ENCODE measurements at places on chromosomes 1 and 21. TPM values are rescaled to one million over a fixed set of nuclear protein-coding genes. Genes with fewer than 3 reads are reported as not detected.

GRCh38 chr1:86194491-86195034 is 38.0 kb upstream of the COL24A1 start:
- no peak for DNase-seq

- peak; percentile 65 for DNase-seq
Observed at GRCh38 chr1:204377800-204378668, 18.3 kb upstream of the PLEKHA6 start.

DNA sequence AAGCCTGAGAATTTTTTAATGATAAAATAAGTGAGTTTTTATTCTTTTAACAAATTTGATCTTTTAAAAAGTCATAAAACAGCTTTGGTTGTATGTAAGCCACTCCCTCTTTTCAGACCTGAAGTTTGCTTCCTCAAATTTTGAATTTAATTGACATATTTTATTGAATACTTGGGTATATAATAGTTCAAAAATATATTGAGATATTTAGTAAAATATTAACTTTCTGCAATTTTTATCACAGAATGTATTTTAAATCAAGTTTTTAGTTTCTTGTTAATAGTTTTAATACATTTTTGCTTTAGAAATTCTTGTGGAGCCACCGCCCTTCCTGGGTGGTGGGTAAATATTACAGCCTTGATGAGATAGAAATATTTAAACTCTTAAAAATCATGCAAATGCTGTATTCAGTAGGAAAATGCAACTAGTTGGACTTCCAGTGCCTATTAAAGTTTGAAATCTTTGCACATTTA is 867 bp downstream of the PTPRC start:
- DNase-seq = no peak

DNA sequence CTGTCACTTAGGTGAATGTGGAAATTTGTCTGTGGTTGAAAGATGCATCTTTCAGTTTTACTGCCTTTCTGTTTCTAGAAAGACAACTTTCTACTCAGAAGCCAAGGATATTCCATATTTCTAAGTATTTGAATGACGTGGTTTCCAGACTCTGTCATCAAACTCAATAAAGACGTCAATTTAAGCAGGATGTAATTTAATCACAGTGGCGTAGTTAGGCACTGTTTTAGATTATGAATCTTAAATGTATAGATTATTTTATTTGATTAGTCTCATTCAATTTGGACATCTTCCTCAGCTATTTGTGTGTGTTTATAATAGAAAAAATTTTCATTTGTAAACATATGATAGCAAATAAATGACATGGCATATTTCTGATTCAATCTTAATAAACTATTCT is 298.9 kb downstream of the RYR2 start:
- DNase-seq = no peak

DNA sequence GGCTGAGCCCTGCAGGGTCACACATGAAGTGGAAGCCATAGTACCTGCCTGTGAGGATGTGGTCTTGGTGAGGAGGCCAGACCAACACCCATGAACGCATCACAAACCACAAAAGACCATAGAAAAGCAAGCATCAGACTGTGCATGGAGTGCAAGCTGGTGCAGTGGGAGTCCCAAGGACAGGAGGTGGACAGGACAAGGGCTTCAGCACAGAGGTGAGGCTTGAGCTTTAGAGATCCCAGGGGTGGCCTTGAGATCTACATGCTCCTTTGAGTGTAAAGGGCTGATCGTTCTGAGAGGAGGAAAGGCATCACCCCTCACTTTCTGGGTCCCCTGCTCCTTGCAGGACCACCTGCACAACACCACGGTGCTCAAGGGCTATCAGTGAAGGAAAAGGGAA is 111.9 kb upstream of the F3 start:
- DNase-seq = no peak

GRCh38 chr1:114554577-114554976 is 26.8 kb downstream of the BCAS2 start:
- no peak for DNase-seq

DNA sequence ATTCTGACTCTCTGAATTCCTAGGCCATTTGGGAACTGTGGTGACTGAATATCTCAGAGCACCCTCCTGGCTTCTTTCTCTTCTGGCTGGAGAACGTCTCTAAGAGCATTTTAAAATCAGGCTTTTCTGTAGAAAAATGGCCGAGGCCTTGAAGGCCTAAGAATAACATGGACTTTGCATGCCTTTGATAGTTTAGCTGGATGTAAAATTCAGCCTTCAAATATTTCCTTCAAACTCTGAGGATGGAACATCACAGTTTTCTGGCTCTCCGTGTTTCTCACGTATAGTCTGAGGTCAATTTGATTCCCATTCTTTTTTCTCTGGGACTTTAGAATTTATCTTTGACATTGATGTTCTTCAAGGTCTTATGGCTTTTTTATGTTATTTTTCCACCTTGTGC is 34.0 kb downstream of the ARHGEF16 start:
- no peak for DNase-seq

DNA sequence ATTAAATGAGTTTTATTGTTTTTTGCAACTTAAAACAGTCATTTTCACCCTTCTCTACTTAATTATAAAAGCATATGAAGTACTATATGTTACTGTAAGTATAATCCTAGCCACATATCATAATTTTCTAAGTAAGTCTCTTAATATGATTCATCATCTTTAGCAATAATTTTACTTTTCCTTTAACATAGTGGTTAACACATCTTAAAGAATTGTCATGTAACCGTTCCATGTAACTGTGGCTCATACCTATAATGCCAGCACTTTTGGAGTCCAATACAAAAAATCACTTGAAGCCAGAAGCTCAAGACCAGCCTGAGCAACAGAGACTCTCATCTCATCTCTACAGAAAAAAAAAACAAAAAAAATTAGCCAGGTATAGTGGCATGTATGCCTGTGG is 260.6 kb upstream of the DUSP10 start:
- no peak for DNase-seq

- DNase-seq = no peak
Observed at GRCh38 chr1:204630132-204630905, 55.2 kb downstream of the LRRN2 start.

DNA sequence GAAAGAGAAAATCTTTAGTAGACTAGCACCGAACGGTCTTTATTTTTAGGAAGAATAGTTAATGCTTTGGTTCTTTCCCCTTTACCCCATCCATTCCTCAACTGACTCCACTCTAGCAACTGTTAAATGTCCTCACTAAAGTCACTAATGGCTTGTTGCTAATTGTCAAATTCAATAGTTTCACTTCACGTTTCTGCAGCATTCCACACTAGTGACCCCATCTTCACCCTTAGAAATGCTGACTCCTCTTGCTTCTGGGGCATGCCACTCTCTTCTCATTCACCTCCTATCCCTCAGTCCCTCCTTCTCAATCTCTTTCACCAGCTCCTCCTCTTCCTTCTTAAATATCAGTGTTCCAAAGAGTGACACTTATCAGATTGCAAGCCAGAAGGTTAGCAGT is 19.4 kb upstream of the CADM3 start:
- no peak for DNase-seq

DNA sequence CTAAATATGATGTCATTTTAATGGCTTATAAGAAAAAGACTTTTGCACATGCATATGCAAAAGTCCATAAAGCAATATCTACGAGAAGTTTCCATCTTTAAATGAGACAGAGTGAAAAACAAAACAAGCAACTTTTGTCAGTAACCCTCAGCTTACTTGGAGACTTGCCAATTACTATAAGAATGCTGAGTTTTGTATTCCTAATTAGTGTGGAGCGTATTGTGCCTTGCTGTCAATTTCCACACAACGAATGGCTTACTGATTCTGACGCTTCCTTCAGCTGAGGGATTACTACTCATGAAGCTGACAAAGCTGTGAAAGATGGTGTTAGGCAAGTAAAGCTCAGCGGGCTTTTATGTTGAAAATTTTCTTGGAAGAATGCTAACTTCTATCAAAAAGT is 440.4 kb upstream of the ADAMTS5 start:
- no peak for DNase-seq

- no peak for DNase-seq
Observed at GRCh38 chr1:18811733-18812452, 47.6 kb downstream of the TAS1R2 start.

LRRC38 gene
- total RNA-seq = not detected

SPRR1A gene
- not detected for total RNA-seq

RNU1-2 gene
- 3,977 TPM for total RNA-seq

FAM163A gene
- total RNA-seq = 0.15 TPM

DRAXIN gene
- total RNA-seq = 0.11 TPM

EXOSC10 gene
- 54.3 TPM for total RNA-seq

GNAT2 gene
- total RNA-seq = 0.73 TPM
